ENCODE measurements at places on chromosomes 2 and 18. TPM values are rescaled to one million over a fixed set of nuclear protein-coding genes. Genes with fewer than 3 reads are reported as not detected.

DNA sequence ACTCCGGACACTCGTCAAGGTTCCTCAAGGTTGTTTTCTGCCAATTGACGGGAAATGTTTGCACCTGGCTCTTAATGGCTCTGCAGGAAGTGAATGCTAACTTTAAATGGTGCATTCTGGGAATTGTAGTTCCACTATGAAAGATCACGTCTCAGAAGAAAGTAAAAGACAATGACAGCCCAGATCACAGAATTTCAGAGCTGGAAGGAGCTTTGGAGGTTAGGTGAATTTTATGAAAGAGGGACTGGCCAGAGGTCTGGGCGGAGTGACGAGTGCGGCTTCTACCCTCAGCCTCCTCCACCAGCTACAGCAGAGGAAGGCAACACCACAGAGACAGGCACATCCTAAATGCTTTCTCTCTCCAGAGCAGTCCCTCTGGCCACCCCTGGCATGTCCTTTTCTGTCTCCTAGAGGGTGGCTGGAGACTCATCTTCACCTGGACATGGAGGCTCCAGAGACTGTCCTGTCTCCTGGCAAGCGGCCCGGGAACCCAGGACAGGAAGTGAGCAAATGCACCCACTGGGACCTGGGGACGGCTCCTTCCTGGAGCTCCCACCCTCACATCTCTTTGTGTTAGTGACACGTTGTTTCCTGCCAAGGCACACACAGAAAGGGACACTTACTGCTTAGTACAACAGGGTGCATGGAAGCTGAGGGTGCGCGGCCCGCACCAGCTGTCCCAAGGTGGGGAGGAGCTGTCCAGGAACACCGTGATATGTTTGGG, 19.4 kb downstream of the THAP4 start:
- H3K27me3 ChIP-seq = no peaks in the 10 kb centered on the region
- peaks cover 26% of the 10 kb centered on the region for H3K4me1 ChIP-seq
- no peak for DNase-seq
- H3K4me3 ChIP-seq = peak overlapping the region; percentile 25

B3GNT2 gene
- total RNA-seq = 37.0 TPM

PRSS56 gene
- not detected for total RNA-seq

DNA sequence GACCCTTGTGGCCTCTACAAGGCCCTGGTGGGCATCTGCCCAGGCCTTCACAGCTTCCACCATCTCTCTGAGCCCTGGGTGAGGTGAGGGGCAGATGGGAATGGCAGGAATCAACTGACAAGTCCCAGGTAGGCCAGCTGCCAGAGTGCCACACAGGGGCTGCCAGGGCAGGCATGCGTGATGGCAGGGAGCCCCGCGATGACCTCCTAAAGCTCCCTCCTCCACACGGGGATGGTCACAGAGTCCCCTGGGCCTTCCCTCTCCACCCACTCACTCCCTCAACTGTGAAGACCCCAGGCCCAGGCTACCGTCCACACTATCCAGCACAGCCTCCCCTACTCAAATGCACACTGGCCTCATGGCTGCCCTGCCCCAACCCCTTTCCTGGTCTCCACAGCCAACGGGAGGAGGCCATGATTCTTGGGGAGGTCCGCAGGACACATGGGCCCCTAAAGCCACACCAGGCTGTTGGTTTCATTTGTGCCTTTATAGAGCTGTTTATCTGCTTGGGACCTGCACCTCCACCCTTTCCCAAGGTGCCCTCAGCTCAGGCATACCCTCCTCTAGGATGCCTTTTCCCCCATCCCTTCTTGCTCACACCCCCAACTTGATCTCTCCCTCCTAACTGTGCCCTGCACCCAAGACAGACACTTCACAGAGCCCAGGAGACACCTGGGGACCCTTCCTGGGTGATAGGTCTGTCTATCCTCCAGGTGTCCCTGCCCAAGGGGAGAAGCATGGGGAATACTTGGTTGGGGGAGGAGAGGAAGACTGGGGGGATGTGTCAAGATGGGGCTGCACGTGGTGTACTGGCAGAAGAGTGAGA, 2.0 kb downstream of the PROC start:
- peaks cover 29% of the 10 kb centered on the region for H3K4me1 ChIP-seq
- DNase-seq = no peak
- peaks cover 38% of the 10 kb centered on the region for H3K27me3 ChIP-seq
- no peak overlapping the region for H3K27ac ChIP-seq
- no peak overlapping the region for H3K4me3 ChIP-seq

- H3K4me3 ChIP-seq = no peak overlapping the region
- peaks cover 25% of the 10 kb centered on the region for H3K4me1 ChIP-seq
- no peak overlapping the region for H3K27ac ChIP-seq
These were observed 149.3 kb downstream of the HAUS1 start for GRCh38 chr18:46253498-46253897.

DNA sequence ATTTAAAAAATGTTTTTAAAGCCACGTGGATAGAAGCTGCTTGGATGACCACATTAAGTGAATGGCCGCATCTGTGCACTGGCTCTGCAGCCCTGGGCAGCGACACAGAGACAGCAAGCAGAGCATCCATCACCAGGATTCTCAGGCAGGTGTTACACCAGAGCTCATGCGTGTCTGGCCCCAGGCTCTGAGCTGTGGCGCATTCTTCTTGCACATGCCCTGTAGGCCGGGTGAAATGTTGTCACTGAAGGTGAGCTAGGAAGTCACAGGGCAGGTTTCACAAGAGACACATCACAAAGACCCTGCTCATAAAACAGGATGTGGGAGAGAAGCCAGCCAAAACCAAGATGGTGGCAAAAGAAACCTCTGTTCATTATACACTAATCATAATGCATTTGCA, 8.4 kb upstream of the PXDN start:
- no peak overlapping the region for H3K27ac ChIP-seq
- no peak for DNase-seq
- no peaks in the 10 kb centered on the region for H3K27me3 ChIP-seq
- H3K4me1 ChIP-seq = no peaks in the 10 kb centered on the region

PSME4 gene
- total RNA-seq = 35.5 TPM

DNA sequence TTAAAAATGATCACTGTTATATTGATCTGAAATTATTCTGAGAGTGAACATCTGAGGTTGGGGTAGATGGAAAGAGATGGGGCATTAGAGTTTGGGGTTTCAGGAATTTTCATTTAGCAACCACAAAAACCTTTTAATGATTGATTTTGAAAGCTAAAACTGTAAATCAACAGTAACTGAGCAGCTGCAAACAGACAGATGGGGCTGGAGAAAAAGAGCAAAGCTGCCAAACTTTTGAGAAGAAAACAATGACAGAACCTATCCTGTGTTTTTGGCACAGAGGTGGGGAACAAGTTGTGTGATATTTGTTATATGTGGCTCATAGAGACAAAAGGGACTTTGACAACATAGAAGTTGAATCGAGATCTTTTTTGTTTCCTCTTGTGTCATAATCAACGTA, 415.8 kb upstream of the DSEL start:
- no peaks in the 10 kb centered on the region for H3K4me1 ChIP-seq
- no peak overlapping the region for H3K4me3 ChIP-seq
- H3K36me3 ChIP-seq = no peaks in the 10 kb centered on the region
- DNase-seq = no peak

NR4A2 gene
- total RNA-seq = 3.7 TPM

- no peaks in the 10 kb centered on the region for H3K4me1 ChIP-seq
- no peaks in the 10 kb centered on the region for H3K27me3 ChIP-seq
- H3K27ac ChIP-seq = no peak overlapping the region
- DNase-seq = peak; percentile 21
These were observed 130.6 kb downstream of the ZEB2 start for GRCh38 chr2:144389151-144389929.

DNA sequence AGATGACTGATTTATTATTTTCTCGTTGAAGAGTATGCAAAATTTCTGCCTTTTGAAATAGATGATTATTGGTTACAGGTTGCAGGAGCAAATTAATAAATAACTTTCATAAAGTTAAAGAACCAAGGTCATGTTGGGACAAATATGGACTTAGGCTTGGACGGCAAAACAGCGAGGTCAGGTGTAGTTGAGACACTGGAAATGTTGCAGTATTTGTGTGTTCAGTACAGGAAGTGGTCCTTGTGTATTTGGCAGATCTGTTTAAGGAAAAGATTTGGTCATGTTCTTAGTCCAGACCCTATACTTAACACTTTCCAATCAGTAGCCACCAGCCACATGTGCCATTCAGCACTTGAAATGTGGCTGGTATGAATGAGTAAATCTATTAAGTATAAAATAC, 486.5 kb downstream of the TDRD15 start:
- DNase-seq = no peak
- no peaks in the 10 kb centered on the region for H3K36me3 ChIP-seq
- no peak overlapping the region for H3K4me3 ChIP-seq
- no peaks in the 10 kb centered on the region for H3K27me3 ChIP-seq
- H3K27ac ChIP-seq = no peak overlapping the region
- H3K4me1 ChIP-seq = no peaks in the 10 kb centered on the region

DNA sequence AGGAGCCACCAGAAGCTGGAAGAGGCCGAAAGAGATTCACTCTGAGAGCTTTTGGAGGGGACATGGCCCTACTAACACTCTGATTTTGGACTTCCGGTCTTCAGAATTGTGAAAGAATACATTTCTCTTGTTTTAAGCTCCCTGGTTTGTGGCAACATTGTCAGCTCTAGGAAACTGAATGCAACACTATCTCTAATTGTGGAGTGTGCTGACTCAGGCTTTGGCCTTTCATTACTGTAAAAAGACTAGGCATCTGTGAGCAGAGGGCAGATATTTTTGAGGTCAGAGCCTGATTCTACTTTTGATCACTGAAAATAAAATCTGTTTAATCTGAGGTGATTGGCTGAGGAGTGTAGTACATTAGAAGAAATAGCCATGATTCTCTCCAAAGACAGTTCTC, 185.4 kb upstream of the FAM98A start:
- H3K27me3 ChIP-seq = no peaks in the 10 kb centered on the region
- no peak overlapping the region for H3K27ac ChIP-seq
- H3K4me1 ChIP-seq = no peaks in the 10 kb centered on the region
- no peak overlapping the region for H3K4me3 ChIP-seq
- no peaks in the 10 kb centered on the region for H3K36me3 ChIP-seq

C2orf78 gene
- total RNA-seq = not detected

EVA1A gene
- total RNA-seq = not detected

AOX1 gene
- 22.4 TPM for total RNA-seq

SEC11C gene
- 8.2 TPM for total RNA-seq

- no peak overlapping the region for H3K27ac ChIP-seq
- no peak overlapping the region for H3K4me3 ChIP-seq
- peaks cover 15% of the 10 kb centered on the region for H3K4me1 ChIP-seq
- no peak for DNase-seq
These were observed 92.6 kb downstream of the VAPA start for GRCh38 chr18:10006311-10006893.

GRCh38 chr2:236081171-236081570, 87.0 kb downstream of the GBX2 start:
- H3K27me3 ChIP-seq = no peaks in the 10 kb centered on the region
- peaks cover 15% of the 10 kb centered on the region for H3K4me1 ChIP-seq
- no peaks in the 10 kb centered on the region for H3K36me3 ChIP-seq
- no peak overlapping the region for H3K27ac ChIP-seq

DNA sequence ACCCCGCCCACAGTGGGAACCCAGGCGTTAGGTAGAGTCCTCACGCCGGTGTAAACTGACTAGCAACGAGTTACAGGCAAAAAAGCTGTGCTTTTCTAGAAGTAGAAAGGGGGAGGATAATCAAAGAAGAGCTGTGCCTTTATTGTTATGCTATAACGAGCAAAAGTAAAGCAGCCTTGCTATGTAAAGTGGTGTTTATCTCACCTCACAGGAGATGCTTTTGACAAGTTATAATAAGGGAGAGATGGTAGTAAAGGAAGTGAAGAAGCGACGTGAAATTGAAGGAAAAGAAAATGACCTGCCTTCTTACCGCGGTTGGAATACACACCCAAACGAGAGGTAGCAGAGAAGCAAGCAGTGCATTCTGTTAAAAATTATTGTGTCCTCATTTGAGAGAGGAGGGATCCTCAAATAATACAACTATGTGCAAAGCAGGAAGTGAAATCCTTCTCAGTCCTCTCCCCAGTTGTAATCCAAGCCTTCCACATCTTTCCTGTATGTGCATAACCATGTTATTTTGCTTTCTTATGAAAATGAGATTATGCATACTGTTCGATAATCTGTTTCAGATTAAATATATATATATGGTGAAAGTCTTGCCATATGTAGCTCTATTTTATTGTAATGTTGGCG, 962 bp downstream of the TANK start:
- peaks cover 60% of the 10 kb centered on the region for H3K4me1 ChIP-seq
- DNase-seq = no peak
- H3K4me3 ChIP-seq = peak overlapping the region; percentile 75

DNA sequence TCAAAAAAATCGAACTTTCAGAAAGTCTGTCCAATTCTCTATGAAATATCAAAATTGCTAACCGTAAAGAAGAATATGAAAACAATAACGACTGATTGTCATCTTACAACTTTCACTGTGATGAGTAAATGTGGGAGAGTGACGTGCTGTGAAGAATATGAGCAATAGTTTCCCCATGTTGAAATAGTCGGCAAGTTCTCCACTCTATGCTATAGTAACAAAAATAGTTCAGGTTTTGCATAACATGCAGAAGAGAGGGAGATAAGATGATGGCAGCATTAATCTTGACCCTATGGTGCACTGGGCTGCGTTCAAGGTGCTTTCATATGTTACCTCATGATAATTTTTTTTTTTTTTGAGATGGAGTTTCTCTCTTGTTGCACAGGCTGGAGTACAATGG, 196.8 kb upstream of the CYRIA start:
- H3K27me3 ChIP-seq = no peaks in the 10 kb centered on the region
- H3K4me3 ChIP-seq = no peak overlapping the region
- no peak overlapping the region for H3K27ac ChIP-seq
- no peak for DNase-seq

- H3K4me1 ChIP-seq = no peaks in the 10 kb centered on the region
- H3K27me3 ChIP-seq = no peaks in the 10 kb centered on the region
- no peaks in the 10 kb centered on the region for H3K36me3 ChIP-seq
- peak overlapping the region; percentile 5 for H3K27ac ChIP-seq
These were observed 390.3 kb downstream of the GPD2 start for GRCh38 chr2:156826341-156826933.

YES1 gene
- total RNA-seq = 64.1 TPM

GRCh38 chr2:237190966-237191713, 105.5 kb downstream of the COPS8 start:
- DNase-seq = no peak
- no peaks in the 10 kb centered on the region for H3K27me3 ChIP-seq
- H3K36me3 ChIP-seq = no peaks in the 10 kb centered on the region

DSG1 gene
- not detected for total RNA-seq

DNA sequence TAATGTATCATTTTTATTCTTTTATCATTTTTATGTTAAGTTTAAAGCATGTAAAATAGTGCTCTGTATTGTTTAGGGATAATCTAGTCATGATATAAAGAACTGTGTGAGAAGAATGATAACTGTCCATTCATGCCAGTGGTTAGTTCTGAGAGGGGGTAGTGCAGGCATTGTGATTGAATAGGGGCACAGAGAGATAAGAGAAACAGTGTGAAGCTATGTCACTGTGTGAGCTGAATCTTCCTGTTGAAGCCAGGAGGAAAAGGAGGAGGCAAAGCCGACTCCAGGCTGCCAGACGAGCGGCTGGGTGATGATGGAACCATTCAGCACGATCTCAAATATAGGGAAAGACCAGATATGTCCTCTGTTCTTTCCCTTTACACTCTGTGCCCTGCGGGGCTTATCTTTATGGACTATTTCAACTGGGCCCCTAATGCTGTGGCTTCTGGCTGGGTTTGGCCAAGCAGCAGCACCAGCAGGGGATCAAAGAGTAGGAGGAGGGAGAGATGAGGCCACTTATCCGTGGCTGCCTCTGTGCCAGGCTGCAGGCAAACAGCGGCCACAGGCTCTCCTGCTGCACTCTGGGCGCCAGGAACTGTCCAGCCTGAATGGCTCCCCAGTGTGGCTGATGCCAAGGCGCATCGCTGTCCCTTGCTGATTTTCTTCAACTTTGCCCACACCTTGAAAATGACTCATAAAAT, 128.0 kb downstream of the SPP2 start:
- peaks cover 41% of the 10 kb centered on the region for H3K27me3 ChIP-seq
- no peak overlapping the region for H3K4me3 ChIP-seq
- H3K4me1 ChIP-seq = no peaks in the 10 kb centered on the region
- H3K36me3 ChIP-seq = no peaks in the 10 kb centered on the region
